ENCODE measurements at places on chromosomes 7 and 10. TPM values are rescaled to one million over a fixed set of nuclear protein-coding genes. Genes with fewer than 3 reads are reported as not detected.
A peak's percentile ranks its signal among the peaks of the same experiment; 100 is the strongest.

Gene HDAC9
- 4.9 TPM for total RNA-seq

Gene CAV2
- total RNA-seq: 51.1 TPM

Gene SH2D4B
- total RNA-seq: not detected

Gene AKR1C8
- not detected for total RNA-seq

DNA sequence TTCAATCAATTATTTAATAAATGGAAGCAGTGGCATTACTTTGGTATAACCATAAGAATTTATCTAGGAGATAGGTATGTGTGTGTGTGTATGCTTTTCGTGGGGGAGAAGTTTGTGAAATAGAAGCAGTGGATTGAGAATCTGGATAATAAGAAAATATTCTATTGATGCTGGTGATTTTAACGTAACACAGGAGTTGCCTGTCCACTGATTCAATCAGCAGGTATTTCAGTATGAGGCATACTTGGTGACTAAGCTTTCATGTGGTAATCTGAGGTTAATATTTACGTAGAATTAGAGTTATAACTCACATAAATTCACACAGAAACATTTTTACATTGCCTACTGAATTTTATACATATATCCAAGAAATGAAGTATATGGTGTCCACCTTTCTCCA lies 568.0 kb downstream of the ZWINT start:
- DNase-seq: no peak

DNA sequence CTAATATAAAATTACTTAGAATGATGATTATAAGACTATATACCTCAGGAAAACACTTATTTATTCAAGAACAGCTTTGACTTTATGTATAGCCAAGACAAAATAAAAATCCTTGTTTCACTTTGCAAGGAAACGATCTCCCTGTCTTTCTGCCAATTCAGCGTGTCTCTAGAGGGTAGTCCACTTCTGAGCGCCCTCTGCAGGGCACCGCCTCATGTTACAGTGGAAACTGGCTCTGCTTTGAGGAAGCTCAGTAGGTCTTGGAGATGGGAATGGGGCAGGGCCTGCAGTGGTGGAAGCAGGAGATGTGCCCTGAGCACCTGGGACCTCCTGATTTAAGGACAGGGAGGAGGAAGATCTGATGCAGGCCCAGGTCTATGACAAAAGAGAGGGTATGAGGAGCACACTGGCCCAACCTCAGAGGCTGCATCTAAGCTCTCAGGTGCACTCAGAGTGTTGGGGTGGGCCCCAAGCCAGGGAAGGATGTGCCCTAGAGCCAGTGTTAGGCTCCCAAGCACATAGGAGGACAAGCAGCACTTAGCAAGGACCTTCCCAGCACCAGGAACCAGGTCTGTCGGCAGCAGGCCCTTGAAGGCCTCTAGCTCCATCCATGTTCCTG lies 481.0 kb downstream of the TNS3 start:
- DNase-seq: peak; percentile 86

GRCh38 chr10:23293145-23293724 lies 51.4 kb downstream of the C10orf67 start:
- DNase-seq: peak; percentile 69

DNA sequence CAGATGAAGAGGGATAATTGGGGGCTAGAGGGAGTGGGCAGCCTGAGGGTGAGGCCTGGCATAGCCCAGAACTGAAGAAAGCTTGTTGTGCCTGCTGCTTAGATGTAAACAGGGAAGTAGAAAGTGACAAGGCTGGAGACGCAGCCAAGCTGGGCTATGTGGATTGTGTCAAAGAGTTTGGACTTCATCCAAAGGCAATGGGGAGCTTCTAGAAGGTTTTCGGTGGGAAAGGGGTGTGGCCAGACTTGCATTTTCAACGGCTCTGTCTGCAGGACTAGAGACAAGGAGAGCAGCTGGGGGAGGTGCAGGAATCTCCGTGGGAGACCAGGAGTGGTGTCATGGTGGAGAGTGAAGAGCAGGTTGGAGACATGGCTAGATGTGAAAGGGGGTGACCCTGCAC lies 48.8 kb downstream of the GOLGA7B start:
- DNase-seq: no peak

DNA sequence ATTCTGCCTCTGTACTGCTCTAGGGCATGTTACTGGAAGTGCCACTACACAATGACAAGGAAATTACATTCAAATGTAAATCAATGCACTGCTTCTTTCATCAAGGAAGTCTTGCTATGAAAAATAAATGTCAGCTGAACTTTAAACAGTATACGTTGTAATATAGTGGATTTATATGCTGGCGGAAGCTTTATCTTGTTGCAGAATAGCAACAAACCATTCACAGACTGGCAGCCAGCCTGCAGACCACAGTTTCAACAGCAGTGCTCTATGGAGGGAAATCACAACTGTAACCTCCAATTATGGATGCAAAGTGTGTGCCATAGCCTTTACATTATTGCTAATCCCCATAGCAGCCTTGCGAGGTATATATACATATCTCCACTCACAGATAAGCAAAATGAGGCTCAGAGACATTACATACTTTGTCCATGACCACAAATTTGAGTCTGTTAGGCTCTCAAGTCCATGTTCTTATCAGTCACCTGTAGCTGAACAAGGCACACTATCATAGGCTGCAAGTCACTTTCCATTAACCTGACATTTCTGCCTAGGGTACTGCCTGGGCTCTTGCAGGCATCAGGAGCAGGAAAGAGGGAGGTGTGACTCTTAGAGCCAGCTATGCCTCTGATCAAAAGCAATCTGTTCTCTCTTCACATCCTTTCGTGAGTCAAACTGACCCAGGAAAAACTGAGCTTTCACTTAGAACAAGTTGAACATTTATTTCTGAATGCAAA lies 22.6 kb downstream of the COL28A1 start:
- DNase-seq: no peak
